ENCODE measurements at places on chromosomes 16 and 17.
A peak's percentile ranks its signal among the peaks of the same experiment; 100 is the strongest.

GRCh38 chr16:57146040-57146647, 39.7 kb downstream of the PSME3IP1 start:
- no peak for DNase-seq

DNA sequence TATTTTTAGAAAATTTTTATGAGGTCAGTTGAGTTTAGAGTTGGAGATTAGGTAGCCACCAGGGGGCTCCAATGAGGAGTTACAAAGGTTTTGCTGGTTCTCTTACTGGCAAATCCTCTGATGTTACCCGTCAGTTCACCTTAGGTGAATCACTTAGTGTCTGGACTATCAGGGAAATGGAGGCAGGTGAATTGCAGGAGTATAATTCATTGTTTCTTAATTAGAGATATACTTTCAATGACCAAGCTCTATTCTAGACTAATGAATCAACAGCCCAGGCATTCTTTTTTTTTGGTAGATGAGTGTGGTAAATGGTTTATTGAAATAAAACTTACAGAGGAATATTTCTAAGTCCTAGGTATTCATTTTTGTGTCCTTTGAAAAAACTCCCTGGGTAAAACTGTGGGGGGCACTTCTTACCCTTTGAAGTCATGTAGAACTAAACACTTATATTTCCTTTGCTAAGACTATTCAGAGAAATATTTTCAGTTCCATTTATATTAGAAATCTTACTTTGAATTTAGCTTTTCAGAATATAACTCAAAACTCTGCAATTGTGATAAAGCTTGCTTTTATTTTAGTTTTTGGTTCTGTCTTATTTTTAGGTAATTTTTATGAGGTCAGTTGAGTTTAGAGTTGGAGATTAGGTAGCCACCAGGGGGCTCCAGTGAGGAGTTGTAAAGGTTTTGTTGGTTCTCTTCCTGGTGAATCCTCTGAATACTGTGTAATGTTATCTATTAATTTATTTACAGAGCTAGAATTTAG, 17.7 kb downstream of the PSMD11 start:
- peak; percentile 52 for DNase-seq

DNA sequence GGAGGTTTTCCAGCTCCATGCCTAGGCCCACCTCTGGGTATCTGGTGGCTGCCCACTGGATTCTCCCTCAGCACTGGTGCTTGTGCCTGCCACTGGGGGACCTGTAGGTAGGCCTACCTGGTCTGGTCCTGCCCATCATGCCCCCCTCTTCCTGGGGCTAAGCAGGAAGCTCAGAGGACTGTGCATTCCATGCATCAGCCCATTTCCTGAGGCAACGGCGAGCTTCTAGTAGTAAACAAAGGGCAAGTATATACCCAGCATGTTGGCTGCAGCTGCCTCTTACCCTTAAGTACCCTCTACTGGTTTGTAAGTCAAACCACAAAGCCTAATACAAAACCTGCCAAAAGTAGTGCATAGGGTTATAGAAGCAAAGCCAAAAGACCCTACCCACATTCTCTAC, 37.5 kb downstream of the SDR42E1 start:
- no peak for DNase-seq

GRCh38 chr16:30456302-30456701, 10.6 kb upstream of the SEPHS2 start:
- DNase-seq: no peak

GRCh38 chr17:58969612-58970011, 137.1 kb downstream of the TRIM37 start:
- DNase-seq: no peak

DNA sequence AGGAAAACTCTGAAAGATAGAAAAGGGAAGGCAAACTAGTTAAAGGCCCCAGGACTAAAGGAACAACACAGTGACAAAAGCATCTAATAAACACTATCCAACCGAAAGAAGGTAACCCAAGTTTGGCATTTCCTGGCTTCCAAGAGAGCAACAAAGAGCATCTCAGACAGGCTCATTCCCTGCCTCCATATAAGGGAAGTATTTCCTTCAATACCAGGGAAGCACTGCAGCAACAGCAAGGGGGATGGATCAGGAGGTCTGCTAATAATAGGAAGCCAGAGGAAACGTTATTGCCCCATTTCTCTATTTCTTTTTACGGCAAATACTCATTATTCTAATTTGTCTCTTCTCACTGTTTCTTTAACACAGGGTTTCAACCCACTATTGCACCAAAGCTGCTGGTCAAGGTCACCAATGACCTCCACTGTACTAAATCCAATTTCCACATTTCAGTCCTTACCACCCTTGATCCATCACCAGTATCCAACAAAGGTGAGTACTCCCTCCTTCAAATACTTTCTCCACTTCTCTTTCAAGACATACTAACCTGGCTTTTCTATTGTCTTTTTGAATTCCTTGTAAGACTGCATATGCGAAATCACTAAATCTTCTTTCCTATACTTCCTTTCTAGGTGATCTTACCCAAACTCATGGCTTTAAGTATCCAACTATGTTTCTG, 86.1 kb downstream of the KANSL1 start:
- DNase-seq: no peak

DNA sequence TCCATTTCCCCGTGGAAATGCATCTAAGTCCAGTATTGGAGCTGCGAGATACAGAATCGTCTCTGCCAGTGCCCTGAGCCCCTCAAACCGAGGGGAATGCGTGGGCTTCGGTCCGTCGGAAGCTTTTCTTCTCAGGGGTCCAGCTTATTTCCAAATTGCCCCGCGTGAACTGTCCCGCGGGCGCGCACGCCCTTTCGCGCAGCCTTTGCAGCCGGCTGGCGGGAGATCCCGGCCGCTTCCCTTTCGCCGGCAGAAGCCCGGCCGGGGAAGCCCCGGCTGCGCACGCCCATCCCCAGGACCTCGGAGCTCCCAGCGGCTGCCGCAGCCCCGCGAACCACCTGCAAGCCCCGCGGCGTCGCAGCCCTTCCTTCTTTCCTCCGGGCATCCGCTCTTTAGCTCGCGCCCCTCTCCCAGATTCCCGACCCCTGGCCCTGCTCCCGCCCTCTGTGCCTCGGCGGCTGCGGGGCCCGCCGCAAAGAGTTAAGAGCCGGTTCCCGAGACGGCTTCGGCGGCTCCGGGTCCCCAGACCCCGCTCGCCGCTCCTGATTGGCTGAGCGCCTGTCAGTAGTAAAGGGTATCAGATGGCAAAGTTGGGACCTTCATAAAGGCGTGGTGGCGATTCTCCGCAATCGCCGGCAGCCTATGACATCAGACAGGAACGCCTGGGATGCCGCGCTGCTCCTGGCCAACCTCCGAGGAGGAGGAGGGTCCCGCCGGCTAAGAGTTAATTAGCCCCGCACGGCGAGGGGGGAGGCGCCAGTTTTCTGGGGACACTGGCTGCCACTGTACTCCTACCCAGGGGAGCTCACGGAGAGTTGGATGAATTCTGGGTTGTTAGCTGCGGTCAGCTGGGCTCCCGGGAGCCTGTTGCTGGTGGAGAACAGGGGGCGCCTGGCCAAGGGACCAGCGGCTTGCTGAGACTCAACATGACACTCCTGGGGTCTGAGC, at the start of gene MYOCD:
TSS of gene MYOCD (plus strand) at position 628 of the 948 bp plus-strand sequence. CDS start at position 927, 299 bp downstream.
- DNase-seq: peak; percentile 28

DNA sequence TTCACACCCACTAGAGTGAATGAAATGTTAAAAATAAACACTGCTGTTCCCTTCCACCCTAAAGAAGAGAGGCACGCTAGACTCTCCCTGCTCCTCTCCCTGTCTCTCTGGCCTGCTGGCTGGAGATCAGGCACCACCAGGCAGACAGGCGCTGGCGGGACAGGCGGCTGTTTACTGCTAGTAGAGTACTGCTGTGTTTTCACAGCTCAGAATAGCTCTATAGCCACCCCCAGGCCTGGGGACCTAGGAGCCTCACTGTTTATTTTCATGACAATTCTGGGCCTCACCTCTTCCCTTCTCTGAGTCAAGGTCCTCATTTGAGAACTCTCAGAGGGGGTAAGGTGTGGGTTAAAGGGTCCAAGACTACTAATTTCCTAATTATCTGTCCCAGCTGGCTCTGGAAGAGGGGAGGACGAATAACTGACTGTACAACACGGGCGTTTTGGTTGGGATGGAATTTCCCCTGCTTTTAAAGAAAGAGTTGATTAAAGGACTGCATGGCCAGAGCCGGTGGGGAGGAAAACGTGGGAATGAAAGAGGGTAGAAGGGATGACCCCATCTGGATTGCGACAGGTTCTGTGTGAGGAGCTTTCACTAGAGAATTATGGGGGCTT, 9.0 kb upstream of the G6PC1 start:
- no peak for DNase-seq

DNA sequence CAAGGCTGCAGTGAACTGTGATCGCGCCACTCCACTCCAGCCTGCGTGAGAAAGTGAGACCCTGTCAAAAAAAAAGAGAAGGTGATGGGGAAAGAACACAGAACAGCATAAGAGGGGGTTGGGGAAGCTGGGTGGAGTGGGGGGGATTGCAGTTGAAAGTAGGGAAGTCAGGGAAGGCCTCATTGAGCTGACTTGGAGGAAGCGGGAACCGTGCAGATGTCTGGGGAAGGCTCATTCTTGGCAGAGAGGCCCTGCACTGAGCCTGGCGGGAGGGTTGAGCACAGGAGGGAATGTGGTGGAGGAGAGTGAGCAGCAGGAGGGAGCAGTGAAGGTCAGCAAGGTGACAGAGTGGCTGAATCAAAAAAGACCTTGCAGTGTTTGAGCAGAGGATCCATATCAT, 26.9 kb downstream of the IL4R start:
- DNase-seq: no peak

DNA sequence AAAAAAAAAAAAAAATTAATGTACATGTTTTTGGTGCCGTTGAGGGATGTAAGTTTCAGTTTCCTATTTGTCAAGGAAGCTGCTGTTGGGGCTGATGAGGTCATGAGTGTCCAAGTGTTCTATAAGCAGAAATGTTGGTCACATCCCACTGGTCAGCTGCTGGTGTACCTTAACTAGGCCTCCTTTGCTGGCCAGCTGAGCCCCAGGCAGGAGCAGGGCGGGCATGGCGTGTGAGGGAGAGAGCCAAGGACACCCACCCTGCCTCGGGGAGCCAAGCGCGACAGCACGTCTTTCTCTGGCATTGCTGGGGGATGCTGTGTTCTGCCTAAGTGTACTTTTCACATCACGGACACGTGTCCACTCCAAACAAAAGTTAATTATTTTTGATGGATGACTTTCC, 108.1 kb upstream of the CDC42EP4 start:
- no peak for DNase-seq

DNA sequence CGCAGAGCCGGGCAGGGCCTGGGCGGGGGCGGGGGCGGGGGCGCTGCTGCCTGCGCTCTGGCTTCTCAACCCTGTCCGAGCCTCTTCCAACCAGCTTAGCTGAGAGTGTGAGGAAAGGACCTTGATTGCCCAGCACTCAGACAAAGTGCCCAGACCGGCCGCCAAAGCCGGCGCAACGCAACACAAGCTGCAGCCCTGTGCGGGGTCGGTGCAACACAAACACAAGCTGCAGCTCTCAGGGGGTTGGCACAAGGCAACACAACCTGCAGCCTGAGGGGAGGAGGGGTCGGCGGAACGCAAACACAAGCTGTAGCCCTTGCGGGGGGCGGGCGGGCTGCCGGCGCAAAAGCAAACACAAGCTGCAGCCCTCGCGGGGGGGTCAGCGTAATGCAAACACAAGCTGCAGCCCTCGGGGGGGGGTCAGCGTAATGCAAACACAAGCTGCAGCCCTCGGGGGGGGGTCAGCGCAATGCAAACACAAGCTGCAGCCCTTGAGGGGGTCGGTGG, 60.0 kb downstream of the KLHDC4 start:
- no peak for DNase-seq

GRCh38 chr16:67389911-67390815, 3.1 kb downstream of the TPPP3 start:
- DNase-seq: no peak

DNA sequence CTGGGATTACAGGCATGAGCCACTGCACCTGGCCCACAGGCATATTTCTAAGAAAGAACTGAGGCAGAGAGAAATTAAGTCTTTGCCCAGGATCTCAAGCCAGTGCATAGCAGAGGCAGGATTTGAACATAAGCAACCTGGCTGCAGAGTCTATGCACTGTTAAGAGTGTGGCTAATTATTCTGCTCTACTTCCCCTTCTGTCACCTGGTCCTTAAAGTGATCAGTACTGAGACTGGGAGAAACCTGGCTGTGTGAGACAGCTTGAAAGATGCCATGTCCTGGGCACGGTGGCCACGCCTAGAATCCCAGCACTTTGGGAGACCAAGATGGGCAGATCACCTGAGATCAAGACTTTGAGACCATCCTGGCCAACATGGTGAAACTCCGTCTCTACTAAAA, 58.1 kb downstream of the IQCK start:
- DNase-seq: no peak

DNA sequence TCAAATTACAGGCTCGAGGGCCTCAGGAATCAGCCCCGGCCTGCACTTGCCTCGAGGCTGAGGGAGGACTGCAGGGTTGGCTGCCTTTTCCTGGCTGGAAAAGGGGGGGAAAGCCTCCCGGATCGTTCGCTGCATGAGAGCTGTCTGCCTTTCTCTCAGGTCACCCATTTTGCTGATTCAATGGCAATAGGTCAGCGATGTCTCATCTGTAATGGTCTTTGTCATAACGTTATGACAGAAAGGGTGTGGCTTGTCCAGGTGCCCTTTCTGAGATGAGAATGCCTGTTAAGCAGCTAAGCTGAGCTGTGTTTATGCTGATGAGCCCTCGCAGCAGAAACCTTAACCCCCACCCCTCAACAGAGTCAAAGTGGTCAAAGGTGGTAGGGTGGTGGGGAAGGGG, 81.8 kb downstream of the AKAP1 start:
- no peak for DNase-seq

DNA sequence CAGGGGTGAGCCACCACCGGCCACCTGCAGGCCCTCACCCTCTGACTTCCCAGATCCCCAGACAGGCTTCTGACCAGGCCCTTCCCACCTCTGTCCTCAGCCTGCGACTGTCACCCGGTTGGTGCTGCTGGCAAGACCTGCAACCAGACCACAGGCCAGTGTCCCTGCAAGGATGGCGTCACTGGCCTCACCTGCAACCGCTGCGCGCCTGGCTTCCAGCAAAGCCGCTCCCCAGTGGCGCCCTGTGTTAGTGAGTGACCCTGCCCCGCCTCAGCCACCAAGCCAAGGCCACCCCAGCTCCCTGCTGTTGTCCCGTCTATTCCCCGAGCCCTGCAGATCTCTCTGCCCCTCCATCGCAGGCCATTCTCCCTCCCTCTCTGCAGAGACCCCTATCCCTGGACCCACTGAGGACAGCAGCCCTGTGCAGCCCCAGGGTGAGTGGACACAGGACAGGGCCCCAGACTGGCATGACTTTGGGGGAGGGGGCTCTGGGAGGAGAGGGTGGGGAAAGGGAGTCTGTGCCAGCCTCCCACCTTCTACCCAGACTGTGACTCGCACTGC, 1.9 kb downstream of the NTN3 start:
- no peak for DNase-seq

GRCh38 chr16:3576211-3576610, 992 bp downstream of the NLRC3 start:
- DNase-seq: no peak

Measured in SK-N-SH (cell line).